Activated CD4-positive, alpha-beta memory T cell treated with anti-CD3 and anti-CD28 coated beads for 36 hours (primary cell): ENCODE measurements at places on chromosomes 3 and 15. TPM values are rescaled to one million over a fixed set of nuclear protein-coding genes. Genes with fewer than 3 reads are reported as not detected.

U2SURP gene
- total RNA-seq: 182 TPM

GRCh38 chr15:91271565-91272153 is 171.6 kb downstream of the SV2B start:
- peak; percentile 72 for DNase-seq

DNA sequence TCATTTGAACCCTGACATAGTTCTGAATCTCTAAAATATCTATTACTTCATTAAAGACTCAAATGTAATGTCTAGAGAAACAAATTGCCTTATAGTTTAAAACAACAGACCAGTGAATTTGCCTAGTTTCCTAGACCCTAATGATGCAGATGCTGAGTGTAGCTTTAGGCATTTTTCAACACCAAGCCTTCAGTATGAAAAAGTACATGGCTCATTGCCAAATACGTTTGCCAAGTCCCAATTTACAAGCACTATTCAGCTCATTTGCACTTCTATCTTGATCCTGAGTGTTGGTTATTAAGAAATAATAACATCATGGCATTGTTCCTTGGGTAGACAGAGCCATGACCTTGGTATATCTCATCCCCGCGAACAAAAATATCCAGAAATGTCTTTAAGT is 46.8 kb downstream of the EOMES start:
- DNase-seq: no peak

GRCh38 chr3:105767776-105768175 is 101.0 kb downstream of the CBLB start:
- DNase-seq: no peak

GRCh38 chr3:174862666-174863065 is 3.5 kb downstream of the NAALADL2 start:
- DNase-seq: no peak

- no peak for DNase-seq
Observed at GRCh38 chr15:45425135-45425534, 46.8 kb upstream of the GATM start.

DNA sequence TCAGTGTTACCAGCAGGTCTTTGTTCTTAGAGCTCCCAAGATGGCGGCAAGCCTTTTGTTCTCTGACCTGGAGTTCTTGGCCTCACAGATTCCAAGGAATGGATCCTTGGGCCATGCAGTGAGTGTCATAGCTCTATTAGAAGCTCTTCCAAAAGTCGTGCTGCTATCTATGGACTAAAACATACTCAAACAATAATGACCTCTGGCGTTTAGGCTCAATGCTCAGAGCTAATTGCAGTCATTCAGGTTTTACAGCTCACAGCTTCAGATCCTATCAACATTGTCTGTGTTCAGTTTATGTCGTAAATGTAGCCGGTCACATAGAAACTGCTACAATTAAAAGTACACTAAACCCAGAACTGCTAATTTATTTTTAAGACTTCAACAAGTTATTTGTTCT is 22.2 kb downstream of the CCRL2 start:
- no peak for DNase-seq
